ENCODE measurements at places on chromosomes 5 and 9.

GRCh38 chr5:53900677-53901076, 340.2 kb downstream of the NDUFS4 start:
- no peak for DNase-seq

GRCh38 chr5:8851101-8851500, 694.8 kb downstream of the SEMA5A start:
- no peak for DNase-seq

GRCh38 chr9:90167914-90168313, 474.7 kb downstream of the DIRAS2 start:
- DNase-seq: no peak

GRCh38 chr9:124135813-124136365, 121.9 kb upstream of the NEK6 start:
- DNase-seq: no peak

- DNase-seq: no peak
Observed at GRCh38 chr9:126113756-126114408, 212.7 kb upstream of the MVB12B start.

DNA sequence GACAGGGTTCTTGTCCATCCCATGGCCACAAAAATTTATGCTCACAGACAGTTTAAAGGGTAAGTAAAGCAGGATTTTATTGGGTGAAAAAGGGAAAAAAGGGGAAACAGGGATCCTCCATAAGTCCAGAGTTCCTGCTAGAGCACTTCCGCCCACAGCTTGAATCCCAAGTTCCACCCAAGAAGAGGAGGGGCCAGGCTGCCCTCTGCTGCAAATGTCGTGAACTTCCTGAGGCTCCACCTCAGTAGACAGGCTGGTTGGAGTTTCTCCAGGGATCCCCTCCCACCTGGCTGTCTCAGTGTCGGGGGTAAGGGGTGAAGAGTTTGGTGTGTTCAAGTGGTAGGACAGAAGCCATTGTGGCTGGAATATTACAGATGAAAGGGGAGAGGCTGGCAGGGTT, 275.0 kb upstream of the SGCD start:
- no peak for DNase-seq

DNA sequence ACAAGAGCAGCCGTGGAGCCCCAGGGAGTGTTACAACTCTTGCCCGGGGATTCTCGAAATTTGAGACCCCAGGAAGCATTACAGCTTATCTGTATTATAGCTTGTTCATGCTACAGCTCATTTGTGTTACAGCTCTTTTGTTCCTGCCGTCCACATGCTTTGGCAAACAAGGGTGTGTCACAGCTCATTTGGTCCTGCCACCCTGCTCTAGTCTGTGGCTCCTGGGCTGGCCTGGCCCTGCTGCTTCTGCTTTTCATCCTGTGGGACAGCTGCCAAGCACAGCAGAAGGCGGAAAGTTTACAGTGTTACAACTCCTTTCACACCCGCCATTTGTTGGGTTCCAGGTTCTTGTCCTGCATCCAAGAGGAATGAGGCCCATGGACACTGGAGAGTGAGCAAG, 685.0 kb downstream of the SLCO4C1 start:
- no peak for DNase-seq

GRCh38 chr5:76818844-76819831, at the start of gene F2RL1:
TSS of gene F2RL1 (plus strand) at chr5:76819030. CDS start at chr5:76819183, 153 bp downstream.
- DNase-seq: no peak

DNA sequence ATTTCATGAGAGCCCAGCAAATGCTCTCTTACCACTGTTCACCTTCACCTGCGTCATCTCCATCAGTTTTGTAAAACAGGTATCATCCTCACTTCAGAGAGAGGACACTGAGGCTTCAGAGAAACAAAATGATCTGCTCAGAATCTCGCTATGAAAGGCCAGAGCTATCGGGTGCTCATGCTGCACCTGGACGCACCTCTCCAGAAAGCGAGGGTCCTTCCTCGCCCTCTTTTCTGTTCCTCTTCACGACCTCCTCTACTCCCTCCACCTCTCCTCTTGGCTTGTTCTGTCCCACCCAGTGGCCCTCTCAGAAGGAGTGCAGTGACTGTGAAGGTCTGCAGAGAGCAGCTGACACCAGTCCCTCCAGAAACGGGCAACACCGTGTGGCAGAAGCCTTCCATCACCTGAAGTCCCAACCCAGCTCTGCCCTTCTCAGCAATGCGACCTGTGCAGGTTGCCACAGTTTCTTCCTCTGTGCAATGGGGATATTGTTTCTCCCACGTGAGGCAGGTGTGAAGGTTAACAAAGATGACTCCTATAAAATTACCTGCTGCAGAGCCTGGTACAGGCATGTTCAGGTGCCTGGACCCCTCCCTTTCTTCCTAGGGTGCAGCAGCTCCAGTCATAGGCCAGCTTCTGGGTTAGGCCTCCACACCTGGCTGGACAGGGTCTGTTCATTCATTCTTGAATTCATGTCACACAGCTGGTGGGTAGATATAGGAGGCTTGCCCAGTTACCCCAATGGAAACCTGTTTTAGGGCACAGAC, 45.3 kb upstream of the ANGPTL2 start:
- no peak for DNase-seq
